Chondrocyte (in vitro differentiated cells): ENCODE measurements at places on chromosomes 16 and 17.

DNA sequence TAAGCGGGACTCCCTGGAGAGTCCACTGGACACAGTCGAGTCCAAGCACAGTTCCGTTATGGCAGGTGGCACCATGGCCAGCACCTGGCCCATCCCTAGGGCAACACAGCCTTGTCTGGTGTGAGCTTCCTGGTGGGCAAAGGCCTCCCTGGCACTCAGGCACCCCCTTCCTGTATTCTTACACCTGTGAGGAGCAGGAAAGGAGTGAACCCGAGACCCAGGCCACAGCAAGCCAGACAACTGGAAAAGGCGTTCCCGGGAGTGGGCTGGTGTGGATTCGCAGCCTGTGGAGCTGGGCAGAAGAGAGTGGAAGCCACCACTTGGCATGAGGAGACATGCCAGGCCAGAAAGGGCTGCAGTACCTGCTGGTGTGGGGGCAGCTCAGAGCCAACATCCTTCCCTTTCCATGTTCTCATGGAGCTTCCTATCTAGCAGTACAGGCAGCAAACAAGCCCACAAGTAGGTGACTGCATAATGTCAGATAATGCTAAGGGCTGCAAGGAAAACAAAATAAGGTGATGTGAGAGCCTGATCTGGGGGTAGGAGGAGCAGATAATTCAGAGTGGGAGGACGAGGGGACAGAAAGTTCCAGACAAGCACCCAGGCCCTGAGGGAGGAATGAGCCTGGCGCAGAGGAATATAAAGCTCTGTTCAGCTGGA, 87.0 kb downstream of the GNAO1 start:
- DNase-seq = no peak

DNA sequence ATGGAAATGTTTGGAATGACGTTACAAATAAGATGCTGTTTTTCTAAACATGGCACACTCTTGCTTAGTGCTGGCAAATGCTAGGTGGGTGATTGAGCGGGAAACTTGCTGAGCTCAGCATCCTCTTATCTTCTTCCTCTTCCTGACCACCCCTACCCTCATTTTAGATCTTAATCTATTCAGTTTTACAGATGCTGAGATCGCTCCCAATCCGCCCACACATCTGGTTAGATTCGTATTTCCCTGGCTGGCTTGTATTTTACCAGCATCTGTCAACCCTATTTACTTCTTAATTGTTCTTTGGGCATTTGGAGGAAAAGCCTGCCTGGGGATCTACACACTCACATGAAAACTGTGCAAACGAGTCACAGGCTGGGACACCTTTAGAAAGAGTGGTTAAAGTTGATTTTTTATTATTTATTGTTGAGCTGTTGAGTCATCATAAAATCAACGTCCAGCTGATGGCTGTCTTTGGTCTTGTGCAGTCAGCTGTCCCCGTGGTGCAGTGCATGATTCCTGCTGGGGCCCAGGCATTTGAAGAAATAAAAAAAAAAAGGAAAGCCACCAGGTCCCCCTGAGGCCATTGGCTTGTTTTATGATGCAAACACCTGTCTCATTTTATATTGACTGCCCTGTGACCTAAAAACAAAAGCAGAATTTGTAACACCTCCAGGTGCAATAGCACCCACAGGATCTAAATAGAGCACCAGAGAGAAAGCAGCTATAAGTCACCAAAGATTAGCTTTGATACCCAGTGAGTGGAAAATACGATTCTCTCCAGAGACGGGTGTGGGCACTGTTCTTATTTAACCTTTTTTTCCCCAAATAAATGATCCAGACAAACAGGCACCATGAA, 258.6 kb downstream of the HS3ST3B1 start:
- DNase-seq = no peak

DNA sequence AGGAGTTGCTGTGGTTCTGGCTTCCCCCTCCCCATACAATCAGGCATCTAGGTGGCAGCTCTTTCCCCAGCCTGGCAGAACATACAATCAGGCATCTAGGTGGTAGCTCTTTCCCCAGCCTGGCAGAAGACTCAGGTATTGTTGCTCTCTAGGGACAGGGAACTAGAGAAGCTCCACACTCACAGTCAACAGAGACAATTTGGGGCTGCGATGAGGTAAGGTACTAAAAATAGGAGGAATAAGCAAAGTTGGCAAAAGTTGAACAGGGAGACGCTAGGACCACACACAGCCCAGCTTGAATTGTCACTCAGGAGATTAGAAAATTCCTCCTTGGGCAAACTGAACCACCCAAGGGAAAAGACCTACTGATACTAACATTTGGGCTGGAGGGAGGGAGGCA, 315.5 kb upstream of the CDH5 start:
- no peak for DNase-seq

- DNase-seq = no peak
These were observed 19.0 kb downstream of the CENPX start for GRCh38 chr17:82003411-82004381.

DNA sequence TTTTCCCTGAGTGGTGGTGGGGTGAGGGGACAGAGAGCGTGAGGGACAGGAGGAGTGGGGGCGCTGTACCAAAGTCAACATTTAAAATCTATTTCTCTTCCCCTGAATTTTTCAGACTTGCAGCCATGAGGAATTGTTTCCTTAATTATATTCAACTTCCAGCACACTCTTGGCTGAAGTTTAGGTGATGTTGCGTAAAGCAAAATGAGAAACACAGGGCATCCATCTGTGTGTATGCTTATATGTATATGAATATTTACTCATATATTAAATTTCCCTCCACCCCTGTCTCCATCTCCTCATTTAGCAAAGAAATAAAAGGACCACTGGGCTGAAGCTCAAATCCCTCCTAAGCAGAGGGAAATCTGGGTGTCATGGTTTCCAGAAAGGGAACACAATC, 218.1 kb downstream of the XYLT1 start:
- DNase-seq = no peak

GRCh38 chr17:83105512-83105911, 26.1 kb downstream of the METRNL start:
- DNase-seq = no peak

DNA sequence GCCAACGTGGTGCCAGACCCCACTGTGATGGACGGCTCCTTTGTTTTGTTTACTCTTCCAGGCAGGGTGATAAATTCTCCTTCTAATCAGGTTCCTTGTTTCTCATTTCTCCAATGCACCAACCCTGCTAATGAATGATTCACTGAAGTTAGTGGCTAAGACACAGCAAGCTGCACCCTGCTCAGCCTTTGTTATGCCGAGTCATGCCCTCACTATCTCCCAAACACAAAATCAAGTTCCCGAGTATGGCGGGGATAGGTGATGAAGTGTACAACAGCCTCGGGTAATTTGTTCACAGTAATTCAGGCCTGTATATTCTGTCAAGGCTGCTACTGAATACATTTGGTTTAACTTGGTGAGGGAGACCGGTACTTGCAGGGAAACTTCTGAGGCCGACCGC, 83.8 kb upstream of the HS3ST4 start:
- DNase-seq = no peak

DNA sequence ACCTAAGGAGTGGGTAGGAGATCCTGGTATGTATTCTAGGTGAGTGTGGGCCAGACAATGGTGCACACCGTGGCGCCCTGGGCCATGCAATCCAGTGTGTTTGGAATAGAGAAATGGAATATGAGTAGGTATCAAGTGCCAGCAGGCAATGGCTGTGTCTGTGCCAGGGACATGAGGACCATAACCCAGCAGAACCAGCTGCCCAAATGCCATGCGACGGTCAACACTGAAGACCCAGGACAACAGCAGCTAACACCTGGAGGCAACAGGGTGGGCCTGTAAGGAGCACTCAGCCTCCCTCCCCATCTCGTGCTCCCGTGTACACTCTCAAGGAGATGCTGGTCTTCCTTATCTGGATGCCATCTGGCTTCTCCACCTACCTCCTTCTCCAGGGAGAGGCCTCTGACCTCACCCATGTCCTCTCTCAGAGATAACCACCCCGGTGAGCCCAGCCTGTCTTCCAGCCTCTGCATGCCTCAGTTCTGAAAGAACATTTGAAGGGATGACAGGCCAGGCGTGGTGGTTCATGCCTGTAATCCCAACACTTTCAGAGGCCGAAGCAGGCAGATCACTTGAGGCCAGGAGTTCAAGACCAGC, 750 bp upstream of the GSDMB start:
- no peak for DNase-seq

DNA sequence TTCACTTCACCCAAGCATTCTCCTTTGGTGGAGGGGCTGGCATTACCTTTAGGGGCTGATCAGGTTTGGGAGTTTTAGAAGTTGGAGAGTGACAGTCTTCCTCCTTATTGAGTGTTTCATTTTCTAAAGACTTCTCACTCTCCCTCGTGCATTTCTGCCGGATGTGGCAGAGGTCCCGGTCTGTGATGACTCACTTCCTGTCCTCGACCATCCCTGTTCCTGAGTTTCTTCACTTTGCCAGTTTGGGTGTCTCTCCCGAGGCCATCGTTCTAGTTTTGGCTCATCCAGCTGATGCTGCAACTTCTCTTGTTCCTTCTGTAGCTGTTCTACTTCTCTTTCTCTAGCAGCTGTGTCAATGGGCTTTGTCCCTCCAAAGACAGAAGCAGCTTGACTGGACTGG, 104.3 kb downstream of the PHKB start:
- DNase-seq = no peak

- DNase-seq = peak; percentile 37
These were observed 120.3 kb upstream of the CHMP6 start for GRCh38 chr17:80871341-80871740.

GRCh38 chr16:85378145-85379040, 234.7 kb upstream of the GSE1 start:
- no peak for DNase-seq

GRCh38 chr16:48574140-48574539, 35.8 kb downstream of the N4BP1 start:
- DNase-seq = no peak

DNA sequence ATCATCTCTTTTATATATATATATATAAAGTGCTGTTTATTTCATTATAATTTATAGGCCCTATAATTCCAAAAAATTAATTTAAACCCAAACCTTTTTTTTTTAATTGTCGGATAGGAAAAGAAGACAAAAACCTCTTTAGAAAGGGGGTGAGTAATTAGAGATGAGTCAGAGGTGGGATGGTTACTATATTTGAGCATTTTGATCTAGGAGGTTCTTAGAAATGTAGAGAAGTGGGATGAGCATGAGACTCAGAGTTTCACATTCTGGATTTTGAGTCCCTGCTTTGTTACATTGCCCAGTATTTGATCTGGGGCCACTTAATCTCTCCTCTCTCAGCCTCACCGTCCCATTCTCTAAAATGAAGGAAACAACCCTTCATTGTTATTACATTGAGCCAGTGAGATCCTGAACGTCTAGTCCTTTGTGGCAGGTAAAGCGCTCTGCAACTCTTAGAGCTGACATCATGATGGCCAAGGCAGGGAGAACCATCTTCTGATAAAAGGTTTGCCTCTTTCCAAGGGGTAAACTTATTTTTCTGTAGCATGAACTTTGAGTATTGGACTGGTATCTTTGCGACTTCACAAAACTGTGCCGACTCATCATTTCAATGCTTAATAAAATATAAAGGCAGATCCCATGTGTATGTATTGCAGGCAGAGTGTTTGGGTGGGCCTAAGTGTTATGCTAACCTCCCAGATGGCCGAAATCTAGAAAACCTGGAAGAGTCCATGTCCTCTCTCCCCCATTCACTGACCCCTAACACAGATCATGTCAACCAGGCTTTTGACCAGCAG, 21.3 kb downstream of the HS3ST3B1 start:
- DNase-seq = no peak

- DNase-seq = no peak
These were observed 33.9 kb downstream of the CMTM4 start for GRCh38 chr16:66662445-66663194.

- no peak for DNase-seq
These were observed 118.2 kb upstream of the SMURF2 start for GRCh38 chr17:64780096-64781013.

GRCh38 chr17:53134548-53134947, 688.2 kb upstream of the KIF2B start:
- no peak for DNase-seq

DNA sequence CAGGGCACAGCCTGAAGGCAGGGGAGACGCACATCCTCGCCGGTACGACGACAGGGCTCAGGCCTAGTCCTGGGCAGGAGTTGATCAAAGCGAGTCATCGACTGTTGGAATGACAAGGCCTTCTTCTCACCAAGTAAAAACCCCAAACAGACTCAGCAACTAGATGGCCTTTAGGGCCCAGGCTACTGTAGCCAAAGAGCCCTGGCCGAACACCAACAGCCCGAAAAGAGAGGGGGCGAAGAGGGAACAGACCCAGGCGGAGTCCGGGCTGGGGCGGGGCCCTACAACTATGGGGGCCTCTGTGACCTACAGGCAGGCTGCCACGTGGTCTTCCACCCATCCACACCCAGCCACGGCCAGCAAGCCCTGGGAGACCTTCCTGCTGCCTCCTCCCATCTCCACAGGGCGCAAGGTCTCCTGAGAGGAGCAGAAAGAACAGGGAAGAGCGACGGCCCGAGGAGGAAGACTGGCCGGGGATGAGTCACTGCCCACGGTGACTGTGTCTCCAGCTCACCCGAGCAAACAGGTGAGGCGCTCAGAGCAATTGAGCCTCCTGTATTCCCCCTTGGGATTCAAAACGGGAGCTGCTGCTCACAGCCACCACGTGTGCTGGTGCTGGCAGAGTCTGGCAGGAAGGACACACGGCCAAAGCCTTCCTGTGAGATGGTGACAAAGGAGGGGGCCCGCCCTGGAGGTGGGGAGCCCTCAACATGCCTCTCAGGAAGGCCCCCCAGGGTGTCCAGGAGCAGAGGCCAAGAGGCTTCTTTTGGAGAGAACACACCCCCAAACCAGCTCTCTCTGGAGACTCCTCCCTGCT, 17.7 kb downstream of the SLC16A3 start:
- peak; percentile 87 for DNase-seq

- no peak for DNase-seq
These were observed 192.2 kb upstream of the WSCD1 start for GRCh38 chr17:5877948-5878347.

DNA sequence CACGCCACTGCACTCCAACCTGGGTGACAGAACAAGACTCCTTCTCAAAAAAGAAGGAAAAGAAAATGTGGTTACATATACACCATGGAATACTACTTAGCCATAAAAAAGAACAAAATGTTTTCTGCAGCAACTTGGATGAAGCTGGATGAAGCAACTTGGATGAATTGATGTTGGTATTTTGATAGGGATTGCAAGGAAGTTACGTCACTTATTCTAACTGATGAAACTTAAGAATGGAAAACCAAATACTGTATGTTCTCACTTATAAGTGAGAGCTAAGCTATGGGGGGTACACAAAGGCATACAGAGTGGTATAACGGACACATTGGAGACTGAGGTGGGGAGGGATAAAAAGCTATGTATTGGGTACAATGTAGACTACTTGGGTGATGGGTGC, 17.5 kb downstream of the PLA2G10 start:
- no peak for DNase-seq

GRCh38 chr17:55172612-55173011, 92.1 kb upstream of the HLF start:
- no peak for DNase-seq
